ENCODE measurements at places on chromosomes 7 and 10.

GRCh38 chr10:29840516-29841276 lies 205.9 kb upstream of the SVIL start:
- peak; percentile 39 for DNase-seq

DNA sequence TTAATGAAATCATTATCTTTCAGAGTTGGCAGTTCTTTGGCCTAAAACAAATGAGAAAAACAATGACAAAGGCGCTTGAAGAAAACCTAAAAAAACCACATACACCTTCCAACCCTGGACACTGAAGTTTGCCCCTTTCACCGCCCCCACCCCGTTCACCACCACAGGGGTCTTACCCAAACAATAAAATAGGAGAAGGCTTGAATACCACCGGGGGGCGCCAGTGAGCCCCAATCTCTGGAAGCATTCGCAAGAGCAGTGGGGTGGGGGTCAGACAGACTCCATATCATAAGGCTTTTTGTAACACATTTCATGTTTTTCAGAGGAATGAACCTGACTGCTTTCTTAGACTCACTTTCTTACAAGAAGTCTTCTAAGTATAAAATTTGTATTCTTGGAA lies 163.6 kb downstream of the PIP4K2A start:
- DNase-seq: peak; percentile 69

- DNase-seq: no peak
Measured at GRCh38 chr7:44624318-44624717, 17.9 kb downstream of the OGDH start.

- no peak for DNase-seq
Measured at GRCh38 chr10:74558897-74559296, 267.5 kb upstream of the KAT6B start.

GRCh38 chr10:72333112-72334015 lies 21.4 kb downstream of the DNAJB12 start:
- DNase-seq: no peak

DNA sequence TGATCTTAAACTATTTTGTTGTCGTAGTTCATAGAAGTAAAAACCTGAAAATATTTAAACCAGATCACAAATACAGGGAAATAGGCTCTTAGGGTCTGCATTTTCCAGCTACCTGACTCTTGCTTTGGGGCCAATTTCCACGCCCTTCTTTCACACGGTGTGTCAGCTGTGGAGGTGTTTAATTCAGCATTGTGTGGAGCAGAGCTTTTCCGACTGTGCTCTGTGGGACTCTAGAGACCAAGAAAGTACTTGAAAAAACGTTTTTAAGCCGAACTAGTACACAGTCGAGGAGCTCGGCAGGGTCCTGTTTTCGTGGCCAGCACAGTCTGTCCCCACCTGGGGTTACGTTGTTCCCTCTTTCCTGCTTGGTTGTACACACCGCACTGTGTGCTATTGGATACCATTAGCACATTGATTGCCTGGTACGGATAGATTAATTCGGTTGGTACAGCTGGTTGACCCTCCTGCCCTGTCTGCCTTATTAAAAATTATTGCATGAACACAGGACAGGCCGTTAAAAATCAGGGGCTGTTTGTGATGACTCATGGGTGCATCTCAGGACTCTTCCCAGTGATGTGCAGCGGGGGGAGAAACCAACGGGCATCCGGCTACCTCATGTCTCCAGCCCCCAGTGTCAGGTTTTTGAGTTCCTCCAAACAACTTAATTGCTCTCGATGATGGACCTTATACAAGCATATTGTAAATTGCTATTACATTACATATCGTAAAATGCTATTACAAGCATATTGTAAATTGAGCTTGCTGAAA lies 80.7 kb upstream of the BTBD16 start:
- DNase-seq: no peak

DNA sequence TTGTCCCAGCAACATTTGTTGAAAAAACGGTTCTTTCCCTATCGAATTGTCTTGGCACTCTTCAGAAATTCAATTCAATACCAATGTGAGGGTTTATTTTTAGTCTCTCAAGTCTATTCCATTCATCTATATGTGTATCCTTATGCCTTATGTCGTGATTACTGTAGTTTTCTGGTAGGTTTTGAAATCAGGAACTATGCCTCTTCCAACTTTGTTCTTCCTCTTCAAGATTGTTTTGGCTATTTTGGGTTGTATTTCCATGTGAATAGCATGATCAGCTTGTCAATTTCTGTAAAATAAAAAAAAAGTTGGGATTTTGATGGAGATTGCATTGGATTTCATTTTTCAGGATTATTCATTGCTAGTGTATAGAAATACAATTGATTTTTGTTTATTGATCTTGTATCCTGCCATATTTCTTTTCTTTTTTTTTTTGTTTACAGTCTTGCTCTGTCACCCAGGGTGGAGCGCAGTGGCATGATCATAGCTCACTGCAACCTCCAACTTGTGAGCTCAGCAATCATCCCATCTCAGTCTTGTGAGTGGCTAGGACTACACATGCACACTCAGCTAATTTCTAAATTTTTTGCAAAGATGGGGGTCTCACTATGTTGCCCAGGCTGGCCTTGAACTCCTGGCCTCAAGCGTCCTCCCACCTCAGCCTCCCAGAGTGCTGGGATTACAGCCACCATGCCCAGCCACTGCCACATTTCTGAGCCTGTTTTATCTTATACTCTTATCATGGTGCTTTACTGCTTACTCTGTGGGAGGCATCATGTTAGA lies 46.2 kb upstream of the MKLN1 start:
- DNase-seq: no peak

GRCh38 chr7:43572516-43573049 lies 10.3 kb upstream of the STK17A start:
- no peak for DNase-seq

All from SK-N-SH (cell line).